Ureter (tissue), 1 donor: ENCODE measurements at places on chromosomes 5 and 9. TPM values are rescaled to one million over a fixed set of nuclear protein-coding genes. Genes with fewer than 3 reads are reported as not detected.

- no peak for DNase-seq
Measured at GRCh38 chr5:102579379-102579778, 80.6 kb upstream of the SLCO6A1 start.

Gene CCL19
- 11.4 TPM for total RNA-seq

DNA sequence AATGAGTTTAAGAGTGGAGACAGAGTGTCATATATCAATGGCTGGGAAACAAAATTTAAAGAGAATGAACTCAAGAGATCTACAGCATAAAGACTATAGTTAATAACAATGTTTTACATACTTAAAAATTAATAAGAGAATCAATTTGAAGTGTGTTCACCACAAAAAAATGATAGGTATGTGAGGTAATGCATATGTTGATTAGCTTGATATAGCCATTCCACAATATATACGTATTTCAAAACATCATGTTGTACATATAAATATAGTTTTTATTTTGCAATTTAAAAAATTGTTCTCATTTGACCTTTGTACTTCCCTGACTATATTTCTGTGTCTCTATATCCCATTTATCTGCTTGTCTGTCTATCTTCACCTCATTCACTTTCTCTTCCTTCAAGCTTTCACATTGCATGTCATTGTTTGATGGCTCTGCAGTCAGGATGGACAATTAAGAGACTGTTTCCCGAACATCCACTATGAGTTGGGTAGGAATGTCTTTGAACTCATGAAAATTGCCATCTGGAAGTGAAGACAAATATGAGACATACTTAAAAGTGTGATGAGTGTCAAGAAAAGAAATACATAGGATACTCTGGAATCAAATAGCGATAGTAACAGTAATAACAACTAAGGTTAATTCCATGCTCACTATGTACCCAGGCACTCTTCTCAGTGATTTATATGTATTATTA lies 359.9 kb upstream of the ACTBL2 start:
- no peak for DNase-seq

Gene PCDHGA1
- 0.57 TPM for total RNA-seq

Gene IFNE
- total RNA-seq, result 5.4 TPM

- DNase-seq, result no peak
Measured at GRCh38 chr9:36118706-36119105, 17.8 kb upstream of the GLIPR2 start.

Gene TXNDC15
- 44.2 TPM for total RNA-seq

DNA sequence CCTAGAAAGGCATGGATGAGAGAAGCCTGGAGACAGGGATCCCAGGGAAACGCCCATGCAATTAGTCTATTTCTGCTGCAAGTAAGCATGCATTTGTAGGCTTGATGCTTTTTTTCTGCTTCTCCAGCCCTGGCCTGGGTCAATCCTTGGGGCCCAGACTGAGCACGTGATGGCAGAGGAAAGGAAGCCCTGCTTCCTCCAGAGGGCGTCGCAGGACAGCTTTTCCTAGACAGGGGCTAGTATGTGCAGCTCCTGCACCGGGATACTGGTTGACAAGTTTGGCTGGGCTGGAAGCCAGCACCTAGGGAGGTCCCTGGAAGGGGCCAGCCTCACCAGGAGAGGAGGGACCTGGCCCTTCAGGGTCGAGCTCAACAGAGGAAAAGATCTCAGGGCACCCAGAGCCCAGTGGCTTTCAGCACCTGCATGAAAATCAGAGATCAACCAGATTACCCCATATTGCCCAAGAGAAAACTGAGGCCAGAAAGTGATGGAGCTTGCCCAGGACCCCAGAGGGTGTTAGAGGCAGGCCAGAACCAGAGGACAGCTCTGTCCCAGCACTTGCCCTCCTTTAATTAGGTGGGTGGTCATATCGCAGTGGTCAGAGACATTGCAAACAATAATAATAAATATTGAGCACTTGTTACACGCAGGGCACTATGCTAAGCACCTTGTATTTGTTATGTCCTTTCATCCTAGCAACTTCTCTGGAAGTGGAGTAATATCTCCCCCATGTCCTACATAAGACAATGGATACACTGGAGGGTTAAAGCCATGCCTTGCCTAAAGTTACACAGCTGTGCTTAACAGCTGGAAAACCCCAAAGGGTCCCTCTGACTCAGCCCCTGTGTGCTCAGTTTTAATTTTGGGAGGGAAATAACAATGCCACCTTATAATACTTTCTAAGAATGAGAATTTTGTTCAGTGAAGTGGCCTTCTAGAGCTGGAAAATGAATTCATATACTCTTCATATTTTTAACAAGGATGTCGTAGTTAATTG lies 67.1 kb downstream of the KLF4 start:
- peak; percentile 58 for DNase-seq

DNA sequence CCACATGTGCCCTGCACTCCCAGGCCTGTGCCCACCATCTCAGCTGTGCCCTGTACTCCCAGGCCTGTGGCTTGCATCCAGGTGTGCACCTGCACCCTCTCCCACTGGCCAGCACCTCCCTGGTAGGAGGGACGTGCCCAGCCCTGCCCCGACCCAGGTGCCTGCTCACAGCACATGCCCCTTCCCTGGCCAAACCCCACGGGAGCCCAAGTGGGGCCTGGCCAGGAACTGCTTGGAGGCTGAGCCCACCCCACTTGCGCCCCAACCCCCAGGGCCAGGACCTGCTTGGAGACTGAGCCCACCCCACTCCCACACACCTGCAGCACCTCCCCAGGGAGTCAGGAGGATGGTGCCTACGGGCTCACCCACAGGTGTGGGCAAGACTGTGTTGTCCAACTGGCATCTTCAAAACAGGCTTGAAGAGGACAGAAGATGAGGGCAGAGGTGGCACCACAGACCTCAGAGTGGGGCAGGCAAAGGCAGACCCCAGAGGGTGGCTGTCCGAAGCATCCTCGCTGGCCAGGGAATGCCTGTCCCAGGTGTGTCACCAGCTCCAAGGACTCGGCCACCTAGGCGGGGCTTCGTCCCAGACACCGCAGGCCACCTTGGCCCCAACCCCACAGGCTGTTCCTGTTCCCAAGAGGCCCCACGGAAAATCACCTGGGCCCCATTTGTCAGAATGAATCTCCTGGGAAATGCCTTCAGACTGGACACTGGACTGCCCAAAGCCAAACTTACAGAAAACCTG lies 10.8 kb downstream of the ZDHHC11B start:
- peak; percentile 48 for DNase-seq

GRCh38 chr9:112434487-112434886 lies 52.1 kb upstream of the KIAA1958 start:
- no peak for DNase-seq

Gene FUBP3
- total RNA-seq, result 58.4 TPM

Gene CTXN3
- not detected for total RNA-seq
